ENCODE measurements at places on chromosomes 13 and 19.

GRCh38 chr13:111845621-111846351, 221.2 kb upstream of the SOX1 start:
- no peak for DNase-seq

GRCh38 chr19:8459520-8460270, 14.9 kb downstream of the HNRNPM start:
- no peak for DNase-seq

DNA sequence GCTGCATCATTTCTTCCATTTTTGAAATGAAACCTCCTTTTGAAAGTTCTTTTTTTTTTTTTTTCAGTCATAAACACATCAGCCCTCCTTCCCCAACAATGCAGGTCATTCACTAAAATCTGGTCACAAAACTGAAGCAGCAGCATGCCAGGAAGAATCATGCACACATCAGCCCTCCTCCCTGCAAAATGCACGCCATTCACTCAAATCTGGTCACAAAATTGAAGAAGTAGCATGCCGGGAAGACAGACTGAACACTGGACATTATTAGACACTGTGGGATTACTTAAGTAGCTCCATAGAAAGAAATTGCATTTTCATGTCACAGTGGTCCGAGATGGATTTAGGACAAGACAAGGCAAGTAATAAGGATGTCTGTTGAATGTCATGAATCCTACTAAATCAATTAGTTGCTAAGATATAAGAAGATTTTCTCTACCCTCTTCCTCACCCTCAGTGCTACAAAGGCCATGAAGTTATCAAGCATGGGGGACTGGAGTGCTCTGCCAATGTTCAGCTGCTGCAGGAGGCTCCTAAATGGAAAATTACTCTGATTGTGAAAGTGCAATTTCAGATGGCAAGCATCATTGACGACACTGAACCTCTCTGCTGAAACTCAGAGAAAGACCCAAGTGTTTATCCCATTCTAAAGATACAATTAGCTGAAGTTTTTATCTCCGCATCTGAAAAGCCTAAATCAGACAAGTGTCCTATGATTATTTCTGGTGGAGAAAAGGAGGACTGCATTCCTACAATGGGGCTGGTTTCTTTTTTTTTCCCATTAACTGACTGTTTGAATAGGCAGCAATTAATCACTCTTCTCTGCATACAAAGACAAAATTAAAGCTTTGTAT, 913.2 kb downstream of the DIAPH3 start:
- no peak for DNase-seq

DNA sequence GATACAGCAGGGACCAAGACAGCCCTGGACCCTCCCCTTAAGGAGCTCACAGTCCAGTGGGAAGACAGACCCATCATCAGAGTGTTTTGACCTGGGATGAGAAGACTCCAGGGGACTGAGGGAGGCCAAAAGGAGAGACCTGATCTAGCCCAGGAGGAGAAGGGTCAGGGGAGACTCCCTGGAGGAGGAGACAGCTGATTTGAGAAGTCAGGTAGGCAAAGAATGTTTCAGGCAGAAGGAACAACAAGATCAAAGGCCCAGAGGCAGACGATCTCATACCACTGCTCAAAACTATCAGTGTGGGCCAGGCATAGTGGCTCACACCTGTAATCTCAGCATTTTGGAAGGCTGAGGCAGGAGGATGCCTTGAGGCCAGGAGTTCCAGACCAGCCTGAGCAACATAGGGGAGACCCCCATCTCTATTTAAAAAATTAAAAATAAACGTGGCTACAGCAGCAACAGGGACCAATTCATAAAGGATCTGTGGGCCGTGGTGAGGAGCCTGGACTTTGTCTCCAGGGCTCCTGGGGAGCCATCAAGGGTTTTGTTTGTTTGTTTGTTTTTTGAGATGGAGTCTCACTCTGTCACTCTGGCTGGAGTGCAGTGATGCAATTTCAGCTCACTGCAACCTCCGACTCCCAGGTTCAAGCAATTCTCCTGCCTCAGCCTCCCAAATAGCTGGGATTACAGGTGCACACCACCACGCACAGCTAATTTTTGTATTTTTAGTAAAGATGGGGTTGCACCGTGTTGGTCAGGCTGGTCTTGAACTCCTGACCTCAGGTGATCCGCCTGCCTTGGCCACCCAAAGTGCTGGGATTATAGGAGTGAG, 2.2 kb upstream of the COX6B1 start:
- DNase-seq = no peak

DNA sequence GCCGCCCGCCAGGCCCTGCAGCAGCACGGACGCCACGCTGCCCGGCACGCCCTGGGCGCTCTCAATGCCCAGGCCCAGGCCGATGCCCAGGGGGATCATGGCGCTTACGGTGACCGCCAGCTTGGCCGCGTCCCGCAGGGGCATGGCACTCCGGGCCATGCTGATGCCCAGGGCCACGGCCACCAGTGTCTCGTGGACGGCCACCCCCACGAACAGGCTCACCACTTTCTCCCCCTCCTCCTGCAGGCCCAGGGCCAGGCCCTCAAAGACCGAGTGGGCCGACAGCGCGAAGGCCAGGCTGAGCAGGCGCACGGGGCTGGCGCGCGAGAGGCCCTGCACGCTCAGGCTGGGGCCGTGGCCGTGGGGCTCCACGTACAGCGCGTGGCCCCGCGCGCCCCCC, 6.9 kb downstream of the SLC39A3 start:
- DNase-seq = no peak

DNA sequence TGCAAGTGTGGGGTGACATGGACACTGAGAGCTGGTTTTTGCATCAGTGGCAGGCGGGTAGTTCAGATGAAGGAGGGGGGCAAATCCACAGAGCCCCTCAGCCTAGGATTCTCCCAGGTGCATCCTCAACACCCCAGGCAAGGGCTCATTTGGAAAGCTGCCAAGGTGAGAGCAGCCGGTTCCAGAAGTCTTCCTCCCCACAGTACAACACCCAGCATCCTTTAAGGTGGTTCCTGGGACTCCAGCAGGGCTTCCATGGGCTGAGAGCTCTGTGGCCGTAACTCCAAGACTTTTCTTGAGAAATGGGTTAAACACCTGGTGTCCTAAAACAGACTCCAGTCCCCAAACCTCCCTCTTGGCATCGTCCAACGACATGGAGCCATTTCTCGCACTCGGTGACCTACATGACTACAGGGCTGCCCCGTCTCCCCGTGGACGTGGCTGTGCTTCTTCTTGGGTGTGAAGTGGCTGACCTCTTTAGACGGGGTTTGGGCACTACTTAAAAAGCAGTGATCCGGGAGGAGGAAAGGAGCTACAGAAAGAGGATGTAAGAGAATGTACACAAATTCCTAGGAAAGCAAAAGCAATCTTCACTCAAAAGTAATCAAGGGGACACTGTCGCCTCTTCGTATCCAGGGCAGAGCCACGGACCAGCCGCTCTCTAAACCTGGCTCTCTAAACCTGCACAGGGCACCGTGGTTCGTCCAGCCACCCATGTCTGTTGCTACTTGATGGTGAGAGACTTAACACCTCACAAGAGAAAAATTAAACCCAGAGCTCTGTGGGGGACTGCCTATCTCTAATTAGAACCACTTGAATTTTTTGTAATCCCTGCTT, 25.5 kb downstream of the RANBP3 start:
- no peak for DNase-seq

DNA sequence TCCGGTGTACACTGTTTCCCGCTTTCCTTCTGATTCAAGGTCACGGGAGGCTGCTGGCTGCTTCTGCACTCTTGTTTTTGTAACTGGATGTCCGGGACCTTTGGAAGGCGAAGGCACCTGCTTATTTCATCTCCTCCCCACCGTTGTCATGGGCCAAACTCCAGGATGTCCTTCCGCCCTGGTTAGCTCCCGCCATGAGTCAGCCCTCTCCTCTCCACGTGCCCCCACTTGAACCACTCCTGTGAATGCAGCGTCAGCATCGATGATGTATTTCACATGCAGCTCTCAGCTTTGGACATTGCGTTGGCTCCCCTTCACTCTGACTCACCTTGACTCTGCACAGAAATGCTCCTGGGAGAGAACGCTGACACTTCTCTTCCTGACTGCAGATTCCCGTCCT, 5.5 kb upstream of the GALP start:
- no peak for DNase-seq

- DNase-seq = no peak
Observed at GRCh38 chr19:15246198-15246481, 13.9 kb upstream of the EPHX3 start.

DNA sequence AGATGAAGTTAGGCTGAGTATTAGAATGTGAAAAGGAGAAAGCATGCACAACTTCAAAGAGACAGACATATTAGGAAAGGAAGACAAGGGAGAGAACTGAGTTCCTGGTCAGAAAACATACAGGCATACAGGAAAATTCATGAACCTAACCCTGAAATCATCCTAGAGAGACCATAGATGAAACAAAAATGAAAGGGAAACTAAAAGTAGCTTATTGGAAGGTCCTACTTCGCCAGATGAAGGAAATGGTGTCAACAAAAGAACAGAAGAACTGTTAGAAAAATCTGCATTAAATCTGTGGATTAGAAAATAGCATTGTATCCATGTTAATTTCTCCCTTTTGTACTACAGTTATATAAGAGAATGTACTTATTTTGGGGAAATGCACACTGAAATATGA, 169.0 kb upstream of the UFM1 start:
- no peak for DNase-seq

GRCh38 chr13:36919171-36919832, 736 bp downstream of the SMAD9 start:
- no peak for DNase-seq

DNA sequence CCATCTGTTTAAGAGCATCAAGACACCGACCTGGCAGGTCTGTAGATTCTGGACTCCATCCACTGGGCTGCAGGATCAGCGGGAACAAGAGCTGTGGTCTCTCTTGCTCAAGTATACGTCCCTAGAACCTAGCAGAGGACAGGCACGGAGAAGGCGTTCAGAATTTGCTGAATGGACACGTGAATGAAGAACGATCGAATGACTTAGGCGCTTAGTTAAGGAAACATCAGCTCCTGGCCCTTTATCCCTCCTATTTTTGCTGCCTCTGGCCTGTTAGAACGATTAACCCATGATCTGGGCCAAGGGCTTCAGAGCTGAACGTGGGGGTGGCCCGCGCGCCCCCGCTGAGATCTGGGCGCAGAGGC, 953 bp downstream of the DZIP1 start:
- DNase-seq = no peak
